Natural killer cell treated with Interleukin-12 subunit alpha and Interleukin-12 subunit beta and Interleukin-15 and Interleukin-18, amount 100 ng/mL, for 72 hours (primary cell): ENCODE measurements at places on chromosomes 1 and 21. TPM values are rescaled to one million over a fixed set of nuclear protein-coding genes. Genes with fewer than 3 reads are reported as not detected.

- DNase-seq: no peak
Observed at GRCh38 chr1:94105957-94106529, 14.9 kb downstream of the ABCA4 start.

- no peak for DNase-seq
Observed at GRCh38 chr1:222995236-222995580, 147.8 kb downstream of the TLR5 start.

- DNase-seq: no peak
Observed at GRCh38 chr1:1292442-1292779, 12.2 kb downstream of the SCNN1D start.

DNA sequence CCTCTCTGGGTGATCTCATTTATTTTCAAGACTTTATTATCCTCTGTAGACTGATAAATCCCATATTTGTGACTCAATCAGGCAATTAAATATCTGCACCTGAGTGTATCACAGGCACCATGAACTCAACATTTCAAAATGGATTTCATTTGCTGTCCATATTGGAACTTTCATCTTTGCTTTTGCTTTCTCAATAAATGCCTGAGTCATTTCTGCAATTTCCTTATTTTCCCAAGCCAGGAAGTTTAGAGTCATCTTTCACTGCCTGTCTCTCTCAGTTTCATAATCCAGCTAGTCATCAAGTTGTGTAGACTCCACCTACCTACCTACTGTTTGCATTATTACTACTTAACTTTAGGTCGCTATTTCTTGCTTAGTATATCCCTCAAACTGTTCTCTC is 540.9 kb downstream of the LMO4 start:
- DNase-seq: no peak

DNA sequence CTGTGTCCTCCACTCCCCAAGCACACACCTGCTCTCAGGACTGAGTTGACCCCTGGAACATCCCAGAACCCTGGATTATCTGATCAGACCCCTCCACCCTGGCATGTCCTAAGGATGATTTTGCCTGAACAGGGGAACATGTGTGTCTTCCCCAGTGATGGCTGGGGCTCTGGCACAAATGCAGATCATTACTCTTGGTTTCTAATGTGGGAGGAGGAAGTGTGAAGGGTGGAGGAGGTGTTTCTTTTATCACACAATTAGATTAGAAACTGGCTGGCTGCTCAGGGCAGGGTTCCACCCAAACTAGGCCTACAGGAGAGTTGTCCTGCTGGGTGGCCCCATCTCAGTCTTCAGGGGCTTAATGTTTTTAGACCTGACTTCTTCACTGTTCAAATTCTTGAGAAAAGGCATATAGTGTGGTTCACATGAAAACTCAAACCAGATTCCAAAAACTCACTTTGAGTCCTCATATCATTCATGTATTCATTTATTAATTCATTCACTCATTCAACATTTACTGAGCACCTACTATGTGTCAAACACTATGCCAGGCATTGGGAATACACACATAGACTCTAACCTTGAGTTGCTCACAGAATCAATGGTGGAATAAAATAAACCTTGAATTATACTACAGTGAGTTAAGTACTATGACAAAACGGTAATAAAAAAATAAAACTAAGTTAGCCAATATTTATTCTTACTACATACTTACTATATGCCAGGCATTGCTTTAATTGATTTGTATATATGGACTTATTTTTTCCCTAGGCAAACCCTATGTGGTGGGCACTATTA is 221.8 kb upstream of the JUN start:
- no peak for DNase-seq

DNA sequence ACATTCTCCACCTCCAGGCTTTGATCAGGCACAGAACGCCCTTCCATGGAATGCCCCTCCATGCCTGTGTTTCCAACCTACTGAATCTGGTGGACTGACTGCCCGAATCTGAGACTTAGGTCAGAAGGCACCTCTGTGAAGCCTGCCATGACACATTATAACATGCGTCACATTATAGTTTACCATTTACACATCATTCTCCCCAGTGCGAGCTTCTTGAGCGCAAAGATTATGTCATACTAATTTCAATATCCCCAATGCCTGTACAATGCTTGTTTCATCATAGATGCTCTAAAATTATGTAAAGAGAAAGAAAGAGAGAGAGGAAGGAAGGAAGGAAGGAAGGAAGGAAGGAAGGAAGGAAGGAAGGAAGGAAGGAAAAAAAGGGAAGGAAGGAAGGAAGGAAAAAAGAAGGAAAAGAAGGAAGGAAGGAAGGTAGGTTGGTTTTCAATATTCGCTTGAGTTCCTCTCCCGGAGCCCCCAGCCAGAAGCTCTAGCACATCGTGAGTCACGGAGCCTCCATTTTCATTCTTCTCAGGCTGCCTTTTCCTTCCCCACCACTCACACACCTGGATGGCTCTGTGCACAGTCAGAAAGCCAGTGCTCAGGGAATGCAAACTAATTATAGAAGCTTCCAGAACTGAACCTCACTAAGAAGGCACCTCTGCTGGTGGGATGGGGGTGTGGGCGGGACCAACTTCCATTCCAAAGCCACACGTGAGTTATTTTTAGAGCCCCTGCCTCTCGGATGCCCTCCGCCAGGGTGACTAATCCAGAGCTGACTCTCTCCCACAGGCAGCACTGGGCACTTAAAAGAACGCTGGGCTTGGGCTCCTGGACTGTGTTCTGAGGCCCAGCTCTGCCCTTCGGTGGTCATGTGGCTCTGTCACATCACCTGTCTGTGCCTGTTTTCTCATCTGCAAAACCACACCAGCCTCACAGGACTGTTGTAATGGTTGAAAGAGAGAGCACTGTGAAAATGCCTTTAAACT is 27.4 kb downstream of the LAMB3 start:
- no peak for DNase-seq

DNA sequence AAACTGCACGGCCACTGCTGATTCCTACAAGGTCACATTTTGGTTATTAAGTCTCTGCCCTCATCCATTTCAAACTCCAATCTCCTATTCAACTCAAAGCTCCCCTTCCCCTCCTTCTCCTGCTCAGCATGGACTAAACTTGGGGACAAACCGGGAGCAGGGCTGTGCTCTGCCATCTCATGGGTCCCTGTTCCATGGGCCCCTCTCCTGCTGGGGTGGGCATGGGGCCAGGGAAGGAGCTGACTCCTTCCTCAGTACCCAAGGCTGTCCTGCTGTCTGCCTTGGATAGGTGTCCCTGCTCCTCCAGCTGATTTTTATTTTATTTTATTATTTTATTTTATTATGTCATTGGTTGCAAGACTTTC is 27.1 kb downstream of the TNNT2 start:
- DNase-seq: no peak

DNA sequence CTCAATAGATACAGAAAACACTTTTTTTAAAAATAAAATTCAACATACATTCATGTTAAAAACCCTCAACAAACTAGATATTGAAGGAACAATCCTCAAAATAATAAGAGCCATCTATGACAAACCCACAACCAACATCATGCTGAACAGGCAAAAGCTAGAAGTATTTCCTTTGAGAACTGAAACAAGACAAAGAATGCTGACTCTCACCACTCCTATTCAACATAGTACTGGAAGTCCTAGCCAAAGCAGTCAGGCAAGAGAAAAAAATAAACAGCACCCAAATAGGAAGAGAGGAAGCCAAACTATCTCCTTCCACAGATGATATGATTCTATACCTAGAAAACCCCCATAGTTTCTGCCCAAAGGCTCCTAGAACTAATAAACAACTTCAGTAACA is 46.2 kb upstream of the IVNS1ABP start:
- DNase-seq: no peak

GRCh38 chr1:220824031-220824989 is 37.6 kb downstream of the MTARC1 start:
- no peak for DNase-seq

GRCh38 chr1:12469493-12469892 is 148.5 kb downstream of the DHRS3 start:
- no peak for DNase-seq

Gene CSF1
- 24.1 TPM for total RNA-seq

Gene CR1L
- total RNA-seq: not detected

Gene TTLL7
- total RNA-seq: 21.3 TPM

Gene PLEKHO1
- 40.9 TPM for total RNA-seq

Gene NBPF10
- total RNA-seq: 3.1 TPM

Gene OR2L2
- total RNA-seq: 0.12 TPM
